BJ (cell line): ENCODE measurements at places on chromosomes 6 and 20.

DNA sequence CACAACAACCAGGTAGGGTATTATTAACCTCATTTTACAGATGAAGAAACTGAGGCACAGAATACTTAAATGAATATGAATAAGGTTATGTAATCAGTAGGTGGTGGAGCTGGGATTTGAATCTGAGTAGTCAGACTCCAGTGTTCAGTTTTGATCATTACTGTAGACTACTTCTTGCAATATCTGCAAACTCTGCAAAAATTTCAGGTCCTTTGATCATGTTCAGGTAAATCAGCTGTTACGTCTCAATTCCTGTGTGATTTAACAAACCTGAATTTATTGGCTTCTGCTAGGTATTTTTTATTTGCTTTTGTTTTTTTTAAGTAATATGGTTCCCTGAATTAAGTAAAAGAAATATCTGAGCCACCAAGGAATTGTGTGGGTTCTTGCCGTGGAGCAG, 70.7 kb upstream of the NOTCH4 start:
- DNase-seq, result no peak

- no peak for DNase-seq
Measured at GRCh38 chr6:15997586-15998388, 131.1 kb upstream of the MYLIP start.

DNA sequence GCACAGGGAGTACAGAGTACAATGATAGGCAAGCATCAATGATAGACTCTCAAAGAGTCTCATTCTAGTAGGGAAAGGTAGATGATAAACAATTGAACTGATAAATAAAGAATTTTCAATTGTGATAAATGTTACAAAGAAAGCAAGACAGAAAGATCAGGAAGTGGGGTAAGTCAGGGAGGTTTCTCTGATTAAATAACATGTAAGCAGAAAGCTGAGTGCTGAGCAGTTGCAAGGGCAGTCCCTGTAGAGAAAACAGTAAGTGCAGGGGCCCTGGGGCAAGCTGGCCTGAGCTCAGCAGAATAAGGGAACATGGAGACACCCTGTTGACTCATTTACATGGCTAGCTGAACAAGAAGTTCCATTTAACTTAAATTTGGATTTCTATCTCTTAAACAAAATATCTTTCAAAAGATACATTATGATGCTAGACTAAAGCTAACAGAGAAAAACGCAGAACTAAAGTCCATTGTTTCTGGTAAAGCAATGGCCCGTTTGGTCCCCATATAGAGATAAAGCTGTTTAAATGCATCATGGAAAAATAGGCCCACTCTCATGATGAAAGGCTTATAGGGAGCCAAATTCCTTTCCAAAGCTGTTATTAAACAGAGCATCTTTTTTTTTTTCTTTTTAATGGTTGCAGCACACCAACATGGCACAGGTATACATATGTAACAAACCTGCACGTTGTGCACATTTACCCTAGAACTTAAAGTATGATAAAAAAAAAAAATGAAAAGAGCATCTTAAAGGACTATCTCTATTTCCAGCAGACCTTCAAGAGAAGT, 5.3 kb upstream of the TNFAIP3 start:
- DNase-seq, result no peak

- no peak for DNase-seq
Measured at GRCh38 chr20:56454754-56455153, 13.7 kb upstream of the RTF2 start.

GRCh38 chr6:112408522-112408921, 61.4 kb downstream of the RFPL4B start:
- DNase-seq, result no peak

GRCh38 chr6:87291883-87292282, 30.5 kb upstream of the SMIM8 start:
- DNase-seq, result no peak

DNA sequence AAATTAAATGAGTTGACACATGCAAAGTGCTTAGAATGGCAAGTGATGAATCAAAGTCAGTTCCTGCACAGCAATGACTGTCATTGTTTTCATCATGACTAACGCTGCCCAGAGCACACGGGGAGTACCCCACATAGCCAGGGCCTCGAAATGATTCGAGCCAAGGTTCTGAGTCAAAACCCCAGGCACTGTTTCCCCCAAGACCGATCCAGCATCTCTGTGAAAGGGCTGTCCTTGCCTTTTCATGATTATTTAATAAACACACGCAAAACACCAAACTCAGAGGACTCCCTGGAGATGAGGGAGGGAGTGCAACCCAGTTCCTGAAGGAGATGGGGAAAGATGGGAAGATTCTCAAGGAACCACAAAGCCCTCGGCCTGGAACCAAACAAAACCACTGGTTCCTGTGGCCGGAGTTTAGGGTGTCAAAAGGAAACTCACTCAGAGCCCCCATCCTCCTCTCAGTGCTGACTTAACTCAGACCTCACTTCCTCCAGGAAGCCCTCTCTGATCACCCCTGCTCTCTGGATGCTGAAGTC, 3.8 kb downstream of the PREX1 start:
- peak; percentile 46 for DNase-seq

- DNase-seq, result no peak
Measured at GRCh38 chr20:10423735-10424134, 10.3 kb downstream of the MKKS start.

GRCh38 chr6:70103798-70104197, 199.1 kb downstream of the COL9A1 start:
- no peak for DNase-seq

- peak; percentile 73 for DNase-seq
Measured at GRCh38 chr20:58818586-58819285, 32.0 kb downstream of the GNAS-AS1 start.

- peak; percentile 27 for DNase-seq
Measured at GRCh38 chr6:33885132-33886057, 81.6 kb upstream of the MLN start.

GRCh38 chr6:160986851-160987250, 4.7 kb upstream of the MAP3K4 start:
- no peak for DNase-seq

DNA sequence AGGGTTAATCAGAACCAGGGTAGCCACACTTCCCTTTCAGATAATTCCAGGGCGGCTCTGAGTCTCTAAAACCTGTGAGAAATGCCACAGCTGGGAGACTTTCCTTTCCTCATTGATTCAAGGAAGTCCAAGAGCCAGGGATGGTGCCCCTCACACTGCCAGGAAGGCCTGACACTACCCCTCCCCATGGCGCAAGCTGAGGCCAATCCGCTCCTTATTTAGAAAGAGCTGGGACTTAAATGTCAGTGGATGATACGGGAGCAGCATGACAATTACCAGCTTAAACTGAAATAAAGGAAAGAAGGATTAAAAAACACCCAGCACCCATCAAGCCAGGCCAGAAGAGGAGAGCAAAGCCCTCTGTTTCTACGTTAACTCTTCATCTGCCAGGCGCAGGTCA, 244.4 kb downstream of the LRFN2 start:
- DNase-seq, result no peak

DNA sequence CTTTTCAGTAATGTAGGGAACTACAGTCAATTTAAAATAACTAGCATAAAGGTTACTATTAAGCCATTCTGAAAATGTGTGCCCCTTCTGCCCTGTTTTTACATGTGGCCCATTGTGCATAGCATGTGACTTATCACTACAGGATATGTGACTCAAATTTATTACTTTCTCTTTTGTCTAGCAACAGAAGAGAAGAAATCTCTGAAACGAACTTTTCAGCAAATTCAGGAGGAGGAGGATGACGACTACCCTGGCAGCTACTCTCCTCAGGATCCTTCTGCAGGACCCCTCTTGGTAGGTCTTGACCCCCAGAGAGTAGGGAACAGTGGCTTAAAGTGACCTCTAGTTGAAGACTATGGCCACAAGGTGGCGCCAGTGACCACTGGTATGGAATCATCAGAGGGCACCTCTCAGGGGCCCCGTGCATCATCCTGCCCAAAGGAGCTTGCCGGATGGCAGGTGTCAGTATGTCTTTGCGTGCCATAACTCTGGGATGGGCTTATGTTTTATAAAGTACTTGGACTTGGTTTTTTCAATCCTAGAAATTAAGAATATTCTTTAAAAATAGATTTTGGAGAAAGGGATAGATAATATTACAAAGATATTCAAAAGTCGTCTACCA, 23.9 kb downstream of the RPRD1B start:
- DNase-seq, result no peak

- no peak for DNase-seq
Measured at GRCh38 chr20:42484790-42485375, 704.8 kb downstream of the PTPRT start.

- no peak for DNase-seq
Measured at GRCh38 chr6:33202799-33203198, 1.7 kb upstream of the HSD17B8 start.

DNA sequence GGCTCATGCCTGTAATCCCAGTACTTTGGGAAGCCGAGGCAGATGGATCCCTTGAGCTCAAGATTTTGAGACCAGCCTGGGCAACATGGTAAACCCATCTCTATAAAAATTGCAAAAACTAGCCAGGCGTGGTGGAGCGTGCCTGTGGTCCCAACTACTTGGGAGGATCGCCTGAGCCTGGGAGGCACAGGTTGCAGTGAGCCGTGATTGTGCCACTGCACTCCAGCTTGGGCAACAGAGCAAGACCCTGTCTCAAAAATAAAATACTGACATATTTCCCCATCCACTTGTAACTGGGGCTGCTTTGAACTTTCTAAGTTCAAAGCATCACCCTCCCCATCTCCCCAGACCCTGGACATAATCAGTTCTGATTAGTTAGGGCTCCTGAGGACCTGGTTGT, 7.2 kb upstream of the MMP9 start:
- DNase-seq, result no peak

DNA sequence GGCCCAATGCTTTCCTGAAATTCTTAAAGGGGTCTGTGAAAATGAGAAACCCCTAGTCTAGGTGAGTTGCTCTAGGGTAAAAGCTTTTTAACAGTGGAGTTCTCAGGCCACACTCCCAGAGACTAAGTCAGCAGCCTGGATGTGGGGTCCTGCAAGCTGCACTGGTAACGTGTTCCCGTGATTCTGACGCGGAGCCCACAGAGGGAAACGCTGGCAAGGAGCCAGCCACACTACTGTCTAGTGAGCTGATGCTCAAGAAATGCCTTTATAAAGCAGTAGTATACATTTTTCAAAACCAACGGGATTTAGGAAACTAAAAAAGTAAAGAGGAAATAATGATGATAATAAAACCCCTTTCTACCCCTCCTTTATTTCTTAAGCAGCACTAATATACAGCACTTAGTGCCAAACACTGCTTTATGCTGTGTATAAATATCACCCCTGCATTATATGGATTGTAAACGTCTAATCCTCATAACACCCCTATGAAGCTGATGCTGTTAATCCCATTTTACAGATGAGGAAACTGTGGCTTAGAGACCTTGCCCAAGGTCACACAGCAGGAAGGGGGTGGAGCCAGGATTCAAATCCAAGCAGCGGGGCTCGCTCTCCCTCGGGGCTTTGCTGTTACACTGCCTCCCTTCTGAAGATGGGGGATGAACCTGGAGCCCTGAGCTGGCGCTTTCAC, 25.0 kb downstream of the KCNK15 start:
- DNase-seq, result no peak

- no peak for DNase-seq
Measured at GRCh38 chr20:33279261-33279910, 3.6 kb upstream of the BPIFB1 start.

DNA sequence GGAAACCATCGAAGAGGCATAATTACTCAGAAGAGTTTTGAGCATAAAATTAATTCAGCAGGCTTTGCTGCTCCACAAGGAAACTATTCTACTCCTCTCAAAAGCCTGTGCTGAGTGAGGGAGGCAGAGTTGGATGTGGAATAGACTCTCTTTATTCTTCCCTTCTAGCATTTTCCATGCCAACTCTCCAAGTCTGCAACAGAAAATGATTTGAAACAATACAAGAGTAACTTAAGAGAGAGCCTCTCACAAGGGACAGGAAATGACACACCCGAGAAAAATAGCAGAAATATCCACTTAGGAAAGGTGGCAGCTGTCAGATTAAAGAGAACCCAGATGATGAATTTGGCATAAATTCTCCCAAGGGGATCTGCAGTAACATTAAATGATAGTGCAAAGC, 26.3 kb upstream of the LAMP5 start:
- DNase-seq, result no peak

DNA sequence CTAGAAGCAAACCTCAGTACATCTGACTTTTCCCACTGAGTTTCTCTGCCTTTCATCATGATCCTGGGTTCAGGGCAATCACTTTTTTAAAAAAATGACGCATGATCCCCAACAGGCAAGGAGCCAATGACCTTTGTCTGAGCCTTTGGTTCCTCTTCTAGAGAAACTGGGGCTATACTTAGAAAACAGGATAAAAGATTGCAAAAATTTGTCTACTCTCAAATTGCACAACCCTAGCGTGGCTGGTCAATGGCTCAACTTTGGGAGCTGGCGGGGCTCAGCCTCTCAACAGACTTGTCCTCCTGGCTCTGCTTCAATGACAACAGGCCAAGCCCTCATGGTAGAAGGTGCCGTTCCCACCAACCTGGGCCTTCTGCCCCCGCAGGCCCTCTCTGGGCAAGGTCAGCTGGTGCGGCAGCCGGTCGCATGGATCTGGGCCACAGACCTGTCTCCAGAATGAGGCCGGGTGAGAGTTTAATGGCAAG, 48.7 kb downstream of the PDYN start:
- DNase-seq, result no peak

GRCh38 chr20:43507150-43508080, at the start of gene L3MBTL1:
Gene L3MBTL1, plus strand, starts transcription at chr20:43507697. Its CDS starts 5,807 bp downstream, at chr20:43513504.
- DNase-seq, result no peak

DNA sequence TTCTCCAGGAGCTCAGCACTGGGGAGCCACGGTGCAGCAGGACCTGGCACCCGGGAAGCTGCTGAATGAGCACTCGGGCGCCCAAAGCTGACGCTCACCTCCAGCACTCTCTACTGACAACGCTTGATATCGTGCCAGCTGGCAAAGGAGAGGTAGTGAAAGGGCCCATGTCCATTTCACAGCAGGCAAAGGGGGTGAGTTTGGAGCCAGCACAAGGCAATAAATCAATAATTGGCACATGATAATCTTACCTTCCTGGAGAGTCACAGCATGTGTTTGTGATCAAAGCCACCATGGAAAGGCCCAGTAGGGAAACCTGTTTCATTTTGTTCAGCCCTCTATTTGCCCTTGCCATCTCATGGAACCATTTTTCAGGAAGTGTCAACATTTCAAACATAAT, 23.3 kb upstream of the SMIM26 start:
- no peak for DNase-seq
